Activated CD4-positive, alpha-beta T cell treated with anti-CD3 and anti-CD28 coated beads for 1 hour (primary cell): ENCODE measurements at places on chromosomes 11 and 22.

GRCh38 chr11:93843906-93844305 is 6.5 kb downstream of the VSTM5 start:
- DNase-seq = no peak

- DNase-seq = no peak
These were observed 93.9 kb upstream of the PITPNB start for GRCh38 chr22:28012832-28013460.

- no peak for DNase-seq
These were observed 55.7 kb upstream of the SORL1-AS1 start for GRCh38 chr11:121508449-121508848.

DNA sequence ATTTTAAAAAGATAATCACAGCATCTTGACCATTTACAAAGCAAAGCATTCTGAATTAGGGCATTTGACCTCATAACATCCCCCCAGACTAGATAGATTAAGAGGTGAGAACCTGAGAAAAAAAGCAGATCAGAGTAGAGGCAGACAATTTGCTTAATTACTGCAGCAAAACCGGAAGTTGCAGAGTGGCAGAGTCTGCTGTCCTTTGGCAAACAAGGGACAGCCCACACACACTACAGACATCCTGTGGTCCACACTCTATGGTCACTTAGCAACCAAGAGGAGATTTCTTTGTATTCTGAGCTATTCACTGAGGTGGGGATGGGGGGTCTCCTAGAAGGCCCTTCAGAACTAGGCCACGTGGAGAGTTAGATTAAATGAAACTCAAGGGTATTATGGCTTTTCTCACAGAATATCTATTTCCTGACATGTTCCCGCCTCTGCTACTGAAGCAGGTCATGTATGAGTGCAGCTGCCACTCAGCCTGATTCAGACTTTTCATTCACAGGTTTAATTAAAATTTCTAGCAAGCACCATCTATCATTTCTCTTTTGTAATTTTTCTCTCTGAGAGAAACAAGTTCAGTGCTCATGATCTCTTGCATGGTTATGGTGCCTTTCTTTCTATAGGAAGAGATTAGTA is 48.5 kb downstream of the SVIP start:
- no peak for DNase-seq

GRCh38 chr11:47099214-47099917 is 77.3 kb downstream of the ARFGAP2 start:
- DNase-seq = no peak

- DNase-seq = no peak
These were observed 13.1 kb downstream of the MGAT3 start for GRCh38 chr22:39469681-39470450.
